ENCODE measurements at places on chromosomes 4 and X.

- DNase-seq = no peak
Observed at GRCh38 chrX:107603429-107604159, 24.7 kb upstream of the PRPS1 start.

DNA sequence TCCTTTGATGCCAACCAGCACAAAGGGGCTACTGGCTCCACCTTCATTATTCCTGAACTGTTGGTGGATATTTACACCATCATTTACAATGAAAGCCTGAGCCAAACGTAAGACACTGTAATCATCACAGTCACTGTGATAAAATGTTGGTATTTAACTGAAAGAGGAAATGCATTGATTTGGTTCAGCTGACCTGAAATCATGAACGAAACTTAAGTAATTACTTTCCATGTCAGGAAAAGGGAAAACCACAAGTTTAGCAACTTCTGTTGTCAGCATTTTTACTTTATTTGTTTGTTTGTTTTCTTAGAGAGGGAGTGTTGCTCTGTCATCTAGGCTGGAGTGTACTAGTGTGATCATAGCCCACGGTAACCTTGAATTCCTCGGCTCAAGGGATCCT, 247.8 kb upstream of the FAM47A start:
- no peak for DNase-seq

GRCh38 chr4:11463707-11464106, 35.0 kb upstream of the HS3ST1 start:
- DNase-seq = no peak

DNA sequence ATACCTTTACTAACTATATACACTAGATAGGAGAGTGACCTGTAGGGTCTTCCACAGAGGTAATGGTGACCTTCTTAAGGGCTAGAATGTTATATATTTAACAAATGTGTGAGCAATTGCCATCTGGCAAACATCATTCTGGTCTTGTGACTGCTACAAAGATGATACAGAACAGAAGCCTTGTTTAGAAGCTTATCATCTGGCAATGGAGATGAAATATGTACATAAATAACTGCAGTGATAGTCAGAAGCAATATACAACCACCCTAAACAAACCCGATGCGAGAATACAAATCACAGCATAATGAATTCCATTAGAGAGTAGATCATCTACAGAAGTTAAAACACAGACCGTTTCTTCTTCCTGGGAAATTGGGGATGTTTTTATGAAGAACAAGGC, 952.7 kb upstream of the SLIT2 start:
- DNase-seq = no peak
